ENCODE measurements at places on chromosomes 1 and 21.

- DNase-seq, result no peak
These were observed 56.7 kb upstream of the PUM1 start for GRCh38 chr1:31122101-31122735.

- DNase-seq, result no peak
These were observed 2.7 kb downstream of the CDC14A start for GRCh38 chr1:100354971-100355394.

- no peak for DNase-seq
These were observed 3.2 kb upstream of the IBA57 start for GRCh38 chr1:228162286-228163006.

DNA sequence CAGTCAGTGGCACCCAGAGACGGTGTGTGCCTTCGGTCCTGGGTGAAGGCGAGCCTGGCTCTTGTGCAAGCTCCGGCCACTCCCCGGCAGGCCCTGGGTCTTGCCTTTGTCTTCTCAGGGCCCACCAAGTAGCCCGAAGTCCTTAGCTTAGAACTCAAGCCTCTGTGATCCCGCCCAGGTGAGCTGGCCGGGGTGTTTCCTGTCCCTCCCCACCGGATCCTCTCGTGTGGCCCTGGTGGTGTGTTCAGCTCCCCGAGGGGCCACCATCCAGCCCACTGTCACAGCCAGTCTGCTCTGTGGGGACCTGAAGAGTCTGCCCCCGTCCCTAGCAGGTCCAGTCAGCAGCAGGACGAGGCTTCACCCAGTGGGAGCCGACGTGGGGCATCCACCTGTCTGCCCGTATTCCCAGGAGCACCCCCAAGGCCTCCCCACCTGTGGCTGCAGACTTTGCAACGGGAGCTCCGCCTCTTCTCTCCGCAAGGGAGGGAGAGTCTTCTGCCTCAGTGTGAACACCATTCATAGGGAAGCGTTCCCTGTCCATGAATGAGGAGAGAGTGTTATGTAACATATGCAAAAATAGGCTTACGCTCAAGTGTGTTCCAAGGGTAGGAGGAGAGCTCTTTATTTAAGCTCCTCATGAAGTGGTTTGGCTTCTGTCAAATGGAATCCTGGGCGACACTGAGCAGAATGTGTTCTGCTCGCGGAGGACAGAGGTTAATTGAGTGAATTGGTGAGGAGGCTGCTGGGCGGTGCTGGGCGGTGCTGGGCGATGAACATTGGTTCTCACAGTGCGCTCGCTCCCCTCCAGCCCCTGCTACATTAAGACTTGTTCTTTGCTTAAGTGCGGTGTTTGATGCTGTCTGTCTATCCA lies 108.9 kb downstream of the CRYAA start:
- no peak for DNase-seq

GRCh38 chr1:54489627-54490250 lies 58.3 kb upstream of the ACOT11 start:
- no peak for DNase-seq

GRCh38 chr1:41783189-41783639 lies 135.5 kb downstream of the HIVEP3 start:
- no peak for DNase-seq
